ENCODE measurements at places on chromosomes 4 and X. TPM values are rescaled to one million over a fixed set of nuclear protein-coding genes. Genes with fewer than 3 reads are reported as not detected.
A peak's percentile ranks its signal among the peaks of the same experiment; 100 is the strongest.

Gene CLGN
- 11.8 TPM for total RNA-seq

- no peak for DNase-seq
Observed at GRCh38 chrX:129761596-129761995, 18.2 kb upstream of the SASH3 start.

Gene FOXO4
- 6.9 TPM for total RNA-seq

GRCh38 chr4:53775381-53775780, 184.1 kb upstream of the LNX1 start:
- DNase-seq: no peak

Gene ELF2
- 42.6 TPM for total RNA-seq

DNA sequence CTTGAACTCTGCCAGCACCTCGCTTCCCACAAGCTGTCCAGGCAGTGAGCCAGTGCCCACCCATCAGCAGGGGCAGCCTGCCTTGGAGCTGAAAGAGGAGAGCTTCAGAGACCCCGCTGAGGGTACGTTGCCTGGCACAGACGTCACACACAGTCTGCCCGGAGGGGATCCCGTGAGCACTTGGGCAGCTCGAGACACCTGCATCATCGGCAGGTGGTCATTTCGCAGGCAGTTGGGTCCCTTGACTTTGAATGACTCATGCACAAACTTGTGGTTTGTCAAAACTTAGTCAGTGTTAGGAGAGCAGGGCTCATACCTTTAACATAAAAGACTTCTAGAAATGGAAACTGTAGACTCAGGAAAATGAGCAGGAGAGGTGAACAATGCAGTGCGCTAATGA, 9.9 kb downstream of the TACC3 start:
- DNase-seq: peak; percentile 77

DNA sequence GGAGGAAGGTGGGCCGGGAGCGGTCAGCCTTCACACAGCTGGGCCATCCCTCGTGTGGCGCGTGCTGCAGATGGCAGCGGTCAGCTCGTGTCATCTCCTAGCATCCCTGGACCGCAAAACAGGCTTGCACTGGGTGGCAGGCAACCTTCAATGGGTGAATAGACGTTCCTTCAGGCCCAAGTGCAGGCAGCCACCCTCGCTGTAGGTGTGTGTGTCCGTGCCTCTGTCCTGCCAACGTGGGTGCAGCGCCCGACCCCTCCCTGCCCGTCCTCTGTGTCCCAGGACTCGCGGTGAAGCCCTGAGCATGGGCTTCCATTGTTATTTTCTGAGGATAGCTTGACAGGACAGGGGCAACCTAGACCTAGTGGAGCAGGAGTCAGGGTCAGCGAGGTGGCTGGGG, 79.8 kb upstream of the STOX2 start:
- no peak for DNase-seq

Gene MAGEB6B
- not detected for total RNA-seq

- peak; percentile 78 for DNase-seq
Observed at GRCh38 chrX:68503836-68504636, 5.2 kb downstream of the YIPF6 start.

Gene MAGEB10
- total RNA-seq: not detected

- DNase-seq: no peak
Observed at GRCh38 chrX:136457303-136457917, 30.3 kb upstream of the BRS3 start.

- DNase-seq: no peak
Observed at GRCh38 chrX:48893556-48894348, 3.8 kb downstream of the TIMM17B start.

Gene JADE3
- total RNA-seq: 4.1 TPM

Gene USP17L11
- total RNA-seq: not detected

DNA sequence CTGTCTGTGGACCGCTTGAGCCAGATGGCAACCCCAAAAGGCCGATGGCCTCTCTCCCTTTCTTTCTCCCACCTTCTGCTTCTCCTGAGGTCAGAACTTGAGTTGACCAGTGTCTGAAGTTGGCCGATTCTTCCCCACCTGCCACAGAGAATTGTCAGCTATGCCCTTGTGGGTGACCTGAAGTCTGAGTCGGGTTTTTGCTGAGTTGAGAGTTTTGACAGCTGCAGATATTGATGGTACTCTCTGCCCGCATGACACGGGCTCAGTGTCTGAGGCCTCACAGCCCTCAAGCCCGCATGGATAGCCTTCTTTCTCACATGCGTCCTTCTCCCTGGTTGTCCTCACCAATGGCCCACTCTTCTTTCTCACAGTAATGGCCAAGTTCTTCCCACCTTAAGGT, 111.0 kb downstream of the EFNB1 start:
- no peak for DNase-seq

GRCh38 chr4:13633671-13634070, 6.1 kb upstream of the BOD1L1 start:
- no peak for DNase-seq

GRCh38 chr4:102815981-102816380, 11.4 kb downstream of the UBE2D3 start:
- peak; percentile 93 for DNase-seq
